Activated T-helper 1 cell treated with Interleukin-2 at 50 U/mL for 16 hours (primary cell): ENCODE measurements at places on chromosomes 4 and X.

GRCh38 chrX:140765043-140765784, 55.7 kb downstream of the LINC00632 start:
- DNase-seq, result no peak

- DNase-seq, result no peak
Observed at GRCh38 chr4:95660719-95661118, 111.9 kb upstream of the UNC5C start.

DNA sequence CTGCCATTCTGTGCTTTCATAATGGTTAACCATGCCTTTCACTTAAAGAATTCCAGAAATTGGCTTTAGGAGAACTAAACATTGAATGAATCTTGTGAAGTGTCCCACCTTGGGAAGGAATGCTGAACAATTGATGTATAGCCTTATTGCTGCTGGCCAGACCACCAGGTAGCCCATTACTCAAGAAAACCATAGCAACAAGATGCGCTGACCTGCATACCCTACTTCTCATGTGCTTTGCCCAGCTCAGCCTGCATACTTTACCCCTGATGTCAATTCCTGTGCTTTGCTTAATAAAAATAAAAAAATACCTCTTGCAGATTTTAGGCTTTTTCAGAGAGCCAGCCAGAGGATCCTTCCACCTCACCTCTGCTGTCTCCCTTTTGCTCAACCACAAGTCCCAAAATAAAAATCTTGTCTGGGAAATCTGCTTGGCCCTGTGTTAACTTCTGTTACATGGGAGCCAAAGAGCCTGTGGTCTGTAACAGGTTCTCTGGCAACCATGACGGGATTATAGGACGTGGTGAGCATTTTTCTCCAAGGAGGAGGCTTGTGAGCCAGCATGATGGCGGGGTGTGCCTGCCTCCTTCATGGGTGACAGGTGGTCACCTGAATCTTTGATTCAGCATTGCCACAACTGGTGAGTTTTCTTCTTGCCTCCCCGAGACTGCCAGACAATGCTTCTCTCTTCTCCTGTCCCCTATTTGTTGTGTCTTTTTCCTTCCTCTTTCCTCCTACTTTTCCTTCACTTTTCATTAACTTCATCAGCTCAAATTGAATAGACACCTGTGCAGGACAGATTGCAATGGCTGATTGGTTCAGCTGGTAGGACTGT, 106.8 kb downstream of the ARSJ start:
- DNase-seq, result no peak

GRCh38 chr4:124212815-124213630, 499.5 kb downstream of the ANKRD50 start:
- no peak for DNase-seq

DNA sequence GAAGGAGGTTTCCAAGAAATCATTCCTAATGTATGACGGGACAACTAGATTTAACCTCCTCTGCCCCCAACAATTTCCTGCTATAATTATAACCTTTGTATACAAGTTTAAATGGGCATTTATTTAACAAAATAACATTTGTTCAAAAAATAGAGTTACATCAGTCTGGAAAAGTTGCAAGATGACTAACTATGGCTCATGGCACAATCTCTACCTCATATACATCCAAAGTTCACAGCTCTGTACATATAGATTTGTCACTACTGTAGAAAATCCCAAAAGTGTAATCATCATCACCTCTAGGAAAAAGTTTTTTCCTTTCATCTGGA, 3.8 kb upstream of the RPS6KA3 start:
- DNase-seq, result no peak

DNA sequence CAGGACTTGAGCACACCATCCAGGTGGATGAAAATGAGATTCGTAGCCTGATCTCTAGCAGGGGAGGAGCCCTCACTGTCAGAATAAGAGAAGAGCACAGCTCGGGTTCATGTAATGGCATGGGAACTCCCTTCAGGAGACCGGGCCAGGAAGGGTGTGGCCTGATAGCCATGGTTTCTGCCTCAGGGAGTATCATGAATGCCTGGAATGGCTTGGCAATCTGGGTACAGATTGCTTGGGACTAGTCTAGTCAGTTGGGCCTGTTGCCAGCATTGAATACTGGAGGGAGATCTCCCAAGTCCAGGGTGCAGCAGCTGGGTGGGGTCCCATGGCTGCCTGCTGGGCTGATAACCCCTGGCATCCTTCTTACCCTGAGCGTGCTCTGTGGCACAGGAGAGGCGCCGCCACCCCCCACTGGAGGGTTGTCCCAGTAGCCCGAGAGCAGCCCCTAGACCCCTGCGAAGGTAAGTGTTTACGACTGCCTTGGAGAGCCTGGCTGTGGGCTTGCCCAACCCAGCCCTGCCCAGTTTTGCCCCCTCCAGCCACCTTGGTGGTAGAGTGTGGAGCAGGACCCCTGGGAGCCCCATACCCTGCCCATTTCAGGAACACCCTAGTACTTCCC, 298.8 kb downstream of the TEX13A start:
- no peak for DNase-seq

DNA sequence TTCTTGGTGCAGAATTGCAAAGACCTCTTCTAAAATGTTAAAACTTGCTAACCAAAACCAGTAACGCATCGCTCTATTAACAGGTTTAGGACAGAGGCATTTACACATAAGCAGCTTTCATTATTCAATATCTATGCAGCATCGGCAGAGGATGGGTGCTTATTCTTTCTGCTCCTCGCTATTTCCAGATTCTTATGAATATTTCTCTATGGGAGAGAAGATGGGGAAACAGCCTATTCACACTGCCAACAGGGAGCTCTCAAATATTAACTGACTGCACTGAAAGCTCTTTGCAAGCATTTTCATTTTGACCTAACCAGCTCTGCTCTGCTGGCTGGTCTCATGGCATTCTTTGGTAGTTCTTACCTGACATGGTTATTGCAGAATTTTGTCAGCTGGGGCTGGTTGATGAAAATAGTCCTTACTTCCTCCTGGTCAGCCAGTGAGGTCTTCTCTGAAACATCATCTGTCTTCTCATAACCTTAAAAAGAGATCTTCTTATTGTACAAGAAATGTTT, 30.2 kb downstream of the ATP8A1 start:
- no peak for DNase-seq
